ENCODE measurements at places on chromosomes 5 and 9.
A peak's percentile ranks its signal among the peaks of the same experiment; 100 is the strongest.

DNA sequence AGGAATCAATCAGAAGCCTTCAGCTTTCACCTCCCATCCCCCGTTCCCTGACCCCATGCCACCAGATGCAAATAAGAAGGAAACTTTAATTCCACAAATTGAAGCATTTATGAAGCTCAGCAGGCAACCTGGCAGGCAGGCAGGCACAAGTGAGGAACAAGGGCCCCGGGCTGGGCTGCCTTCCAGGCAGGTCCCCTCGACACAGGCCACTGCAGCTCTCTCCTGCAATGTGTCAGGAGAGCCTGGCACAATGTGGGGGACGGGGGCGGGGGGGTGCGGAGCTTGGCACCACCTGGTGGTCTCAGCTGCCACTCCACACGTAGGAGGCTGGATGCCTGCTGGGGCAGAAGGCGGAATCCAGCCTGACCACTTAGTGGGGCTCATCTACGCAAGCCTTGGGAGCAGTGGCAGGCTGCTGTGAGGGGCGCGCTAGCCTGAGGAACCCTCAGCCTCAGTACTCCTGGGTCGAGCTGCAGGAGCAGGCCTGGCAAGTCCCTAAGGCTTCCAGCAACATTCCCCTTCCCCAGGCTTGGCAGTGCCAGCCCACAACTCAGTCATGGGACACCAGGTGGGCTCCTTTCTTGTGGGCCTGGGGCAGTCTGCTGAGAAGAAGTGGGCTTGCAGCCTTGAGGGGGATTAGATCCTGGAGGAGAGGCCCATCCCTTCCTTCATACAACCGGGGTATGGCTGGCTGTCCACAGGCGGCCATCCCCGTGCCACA, 50.2 kb upstream of the KCNMB1 start:
- no peak for DNase-seq

GRCh38 chr5:71475788-71476384, 20.4 kb downstream of the BDP1 start:
- DNase-seq = no peak

DNA sequence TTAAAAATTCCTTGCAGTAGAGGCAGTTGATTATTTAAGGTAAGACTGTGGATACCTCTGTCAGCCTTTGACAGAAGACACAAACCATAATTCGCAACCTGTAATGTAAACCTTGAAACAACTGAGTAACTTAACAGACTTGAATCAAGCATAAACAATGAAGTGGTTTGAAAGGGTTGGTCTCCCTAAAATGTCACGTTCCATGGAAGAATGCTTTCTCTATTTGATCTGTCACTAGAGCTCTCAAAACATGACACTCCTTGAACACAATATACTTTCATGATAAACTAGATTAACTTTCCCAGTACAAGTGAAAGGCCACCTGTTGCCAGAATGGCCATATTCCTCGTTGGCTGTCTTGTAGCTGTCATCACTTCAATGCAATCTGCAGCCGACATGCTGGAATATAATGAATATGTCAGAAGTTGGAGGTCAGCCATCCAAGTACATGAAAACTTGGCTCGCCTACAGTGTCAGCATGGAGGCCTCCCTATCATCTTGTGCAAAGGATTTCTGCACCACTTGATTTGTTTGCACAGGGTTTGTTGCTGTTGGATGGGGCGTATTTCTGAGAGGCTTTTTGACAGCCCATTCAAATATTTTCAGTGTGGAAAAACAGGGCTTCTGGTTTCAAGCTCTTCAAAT, 228.0 kb downstream of the TLE4 start:
- peak; percentile 20 for DNase-seq

DNA sequence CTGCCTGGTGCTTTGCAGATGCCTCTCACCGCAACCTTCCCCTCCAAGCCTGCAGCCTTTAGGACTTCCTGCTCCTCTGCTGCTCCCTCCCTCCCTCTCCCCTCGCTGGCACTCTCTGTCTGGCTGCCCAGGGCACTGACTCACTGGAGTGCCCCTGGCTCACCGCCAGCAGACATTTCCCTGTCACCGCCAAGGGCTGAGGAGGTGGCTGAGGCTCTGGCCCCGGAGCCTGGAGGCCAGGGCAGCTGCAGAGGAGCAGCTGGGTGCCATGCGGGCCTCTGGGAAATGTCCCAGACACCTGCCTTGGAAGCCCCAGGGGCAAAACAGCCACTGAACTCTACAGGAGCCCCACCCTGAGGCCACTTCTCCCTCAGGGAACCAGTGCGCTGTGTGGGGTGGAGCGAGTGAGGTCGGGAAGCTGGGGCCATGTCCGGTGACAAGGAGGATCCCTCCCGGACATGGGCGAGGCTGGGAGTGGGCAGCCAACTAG, 53.4 kb downstream of the TENT4A start:
- no peak for DNase-seq

DNA sequence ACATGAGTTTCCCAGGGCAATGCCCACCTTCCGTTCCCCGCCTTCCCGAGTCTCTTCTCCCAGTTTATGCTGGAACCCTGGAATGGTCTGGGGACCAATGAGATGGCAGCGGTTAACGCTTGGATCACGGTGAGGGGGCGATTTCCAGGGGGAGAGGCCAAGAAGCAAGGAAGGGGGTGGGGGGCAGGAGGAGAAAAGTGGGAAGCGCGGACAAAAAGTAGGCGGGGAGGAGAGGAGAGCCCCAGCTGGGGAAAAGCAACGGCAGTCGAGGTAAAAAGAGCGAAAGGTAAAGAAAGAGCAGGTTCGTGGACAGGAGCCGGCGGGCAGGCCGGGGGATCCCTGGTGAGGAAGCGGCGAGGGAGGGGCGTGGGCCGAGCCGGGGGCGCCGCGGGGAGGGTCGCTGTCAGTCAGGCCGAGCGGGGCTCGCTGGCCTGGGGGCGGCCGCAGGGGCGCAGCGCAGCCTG, 508 bp upstream of the SNCAIP start:
- DNase-seq = no peak

GRCh38 chr5:156356238-156356637, 29.3 kb downstream of the SGCD start:
- DNase-seq = no peak

GRCh38 chr5:1877103-1878049, 5.3 kb downstream of the IRX4 start:
- no peak for DNase-seq

GRCh38 chr9:137312852-137313325, 10.8 kb upstream of the NRARP start:
- no peak for DNase-seq

DNA sequence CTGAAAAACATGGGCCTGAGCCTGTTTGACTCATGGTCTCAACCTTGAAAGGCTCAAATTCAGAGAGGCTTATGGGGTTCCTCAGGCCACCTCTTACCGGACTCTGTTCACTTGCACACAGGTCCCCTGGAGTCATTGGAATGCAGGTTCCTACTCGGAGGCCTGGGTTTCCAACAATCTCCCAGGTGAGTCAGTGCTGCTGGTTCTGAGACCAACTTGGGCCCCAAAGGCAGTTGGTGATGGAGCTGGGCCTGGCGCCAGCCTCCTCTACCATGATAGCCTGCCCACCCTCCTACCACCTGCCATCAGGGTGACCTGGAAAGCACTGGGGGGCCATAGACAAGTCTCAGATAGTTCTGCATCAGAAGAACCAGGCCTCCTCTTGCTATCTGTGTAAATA, 188.4 kb downstream of the RGS3 start:
- DNase-seq = no peak

GRCh38 chr9:111095441-111095840, 57.2 kb upstream of the LPAR1 start:
- DNase-seq = no peak

GRCh38 chr5:14767735-14768507, 103.4 kb downstream of the OTULIN start:
- no peak for DNase-seq

DNA sequence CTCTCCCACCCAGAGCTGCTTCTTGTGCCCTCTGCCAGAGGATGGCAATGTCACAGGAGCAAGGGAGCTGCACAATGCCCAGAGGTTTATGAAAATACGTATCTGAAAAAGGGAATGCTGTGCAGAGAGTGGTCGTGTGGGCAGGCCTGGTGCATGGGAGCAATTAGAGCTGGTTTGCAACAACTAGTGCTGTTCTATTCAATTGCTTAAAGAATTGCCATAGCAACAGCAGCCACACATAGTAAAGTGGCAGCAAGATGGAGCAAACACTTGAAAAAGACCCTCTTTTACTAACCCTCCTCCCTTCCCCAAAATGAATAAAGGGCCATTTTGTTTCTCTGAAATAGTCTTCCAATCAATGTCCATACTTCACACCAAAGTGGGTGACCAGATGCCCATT, 166.3 kb downstream of the CRB2 start:
- no peak for DNase-seq

DNA sequence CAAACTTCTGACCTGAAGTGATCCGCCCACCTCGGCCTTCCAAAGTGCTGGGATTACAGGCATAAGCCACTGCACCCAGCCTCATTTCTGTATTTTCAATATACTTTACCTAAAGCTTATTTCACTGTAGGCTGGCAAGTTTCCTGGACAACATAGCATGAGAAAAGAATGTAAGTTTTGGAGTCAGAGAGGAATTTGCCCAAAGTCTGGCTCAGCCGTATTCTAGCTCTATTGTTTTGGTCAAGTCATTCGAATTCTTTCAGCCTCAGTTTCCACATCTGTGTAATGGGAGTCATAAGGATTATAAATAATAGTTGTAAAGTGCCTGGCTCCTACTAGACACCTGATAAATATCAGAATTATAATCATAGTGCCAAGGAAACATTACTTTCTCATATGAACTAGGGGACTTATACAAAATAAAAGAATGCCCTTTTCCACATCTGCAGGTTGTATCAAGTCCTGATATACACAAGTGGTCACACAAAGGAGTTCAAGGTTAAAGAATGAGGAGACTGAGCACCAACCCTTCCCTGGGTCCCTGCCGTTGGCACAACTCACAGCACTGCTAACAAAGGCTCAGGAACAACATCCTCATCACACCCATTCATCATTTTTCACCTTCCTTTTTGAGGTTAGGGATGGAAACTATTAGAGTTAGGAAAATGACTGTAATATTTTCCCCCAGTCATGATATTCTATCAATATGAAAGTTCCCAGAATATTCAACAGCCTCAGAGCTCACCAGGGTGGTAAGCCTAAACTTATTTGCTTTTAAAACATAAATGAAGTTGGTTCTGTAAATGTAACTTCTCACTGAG, 34.6 kb upstream of the RAI14 start:
- no peak for DNase-seq

DNA sequence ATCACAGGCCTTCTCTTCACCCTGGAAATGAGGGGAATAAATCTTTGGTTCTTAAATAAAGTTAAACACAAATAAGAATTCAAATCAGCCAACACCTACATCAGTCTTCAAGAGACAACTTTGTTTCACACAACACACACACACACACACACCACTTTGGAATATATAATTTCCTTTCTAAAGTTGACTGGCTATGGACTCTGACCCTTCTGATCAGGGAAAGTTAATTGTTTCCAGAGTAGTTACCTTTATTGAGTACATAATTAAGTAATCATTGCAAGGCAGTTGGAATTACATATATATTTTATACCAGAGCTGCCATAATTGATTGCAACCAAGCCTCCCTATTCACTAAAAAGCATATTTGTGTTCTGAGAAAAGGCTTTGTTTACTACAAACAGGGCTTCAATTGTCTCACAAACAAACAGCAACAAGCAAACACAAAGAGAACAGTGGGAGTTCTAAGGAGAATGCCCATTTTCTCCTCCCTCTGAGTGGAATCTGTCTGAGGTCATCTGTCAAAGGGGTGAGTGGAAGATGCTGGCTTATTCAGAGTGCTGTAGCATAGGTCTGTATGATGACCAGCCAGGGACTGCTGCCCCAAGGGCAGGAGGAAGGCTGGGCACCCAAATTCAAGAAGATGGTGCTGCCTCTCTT, 136.6 kb downstream of the SEMA6A start:
- no peak for DNase-seq

GRCh38 chr5:162221910-162222309, 154.3 kb downstream of the GABRG2 start:
- DNase-seq = no peak
